ENCODE measurements at places on chromosomes 4 and X.

GRCh38 chrX:49172280-49172780 lies 632 bp downstream of the PLP2 start:
- DNase-seq = peak; percentile 50

GRCh38 chr4:21848021-21848420 lies 100.6 kb downstream of the KCNIP4 start:
- no peak for DNase-seq

DNA sequence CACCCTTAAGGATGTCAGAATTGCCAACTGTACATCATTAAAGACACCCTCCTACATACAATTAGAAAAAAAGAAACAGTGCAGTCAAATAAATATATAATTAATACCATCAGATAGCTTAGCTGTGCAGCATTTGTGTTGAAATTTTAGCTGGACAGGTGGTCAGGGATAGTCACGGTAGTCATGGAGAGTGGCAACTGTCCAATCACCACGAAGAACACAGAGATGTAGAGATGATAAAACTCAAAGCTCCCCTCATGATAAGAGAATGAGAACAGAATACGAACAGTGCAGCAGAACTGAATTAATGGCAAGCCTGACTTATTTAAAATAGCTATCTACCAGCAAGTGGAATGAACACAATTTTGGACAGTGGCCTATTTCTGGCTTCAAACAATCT lies 27.2 kb downstream of the SLC39A8 start:
- peak; percentile 16 for DNase-seq

- no peak for DNase-seq
Observed at GRCh38 chr4:41323706-41324105, 67.0 kb downstream of the UCHL1 start.

- no peak for DNase-seq
Observed at GRCh38 chrX:136193771-136194170, 46.4 kb downstream of the FHL1 start.

DNA sequence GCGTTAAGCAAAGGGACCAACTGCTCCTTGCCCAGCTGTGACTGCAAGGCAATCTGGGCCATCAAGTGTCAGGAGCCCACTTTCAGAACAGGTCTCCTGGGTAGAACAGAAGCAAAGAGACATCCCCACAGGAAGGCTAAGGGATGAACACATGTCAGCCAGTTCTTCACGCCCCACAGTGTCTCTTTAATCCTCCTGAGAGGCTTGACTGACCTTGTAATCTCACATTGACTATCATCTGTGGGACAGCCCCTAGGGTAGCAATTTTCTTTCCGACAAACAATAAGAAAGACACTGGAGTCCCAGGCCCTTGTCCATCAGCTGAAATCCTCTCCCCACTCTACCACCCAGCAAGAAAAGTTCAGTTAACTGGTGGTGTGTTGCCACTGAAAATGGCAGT lies 1.0 kb downstream of the CHRDL1 start:
- DNase-seq = no peak

DNA sequence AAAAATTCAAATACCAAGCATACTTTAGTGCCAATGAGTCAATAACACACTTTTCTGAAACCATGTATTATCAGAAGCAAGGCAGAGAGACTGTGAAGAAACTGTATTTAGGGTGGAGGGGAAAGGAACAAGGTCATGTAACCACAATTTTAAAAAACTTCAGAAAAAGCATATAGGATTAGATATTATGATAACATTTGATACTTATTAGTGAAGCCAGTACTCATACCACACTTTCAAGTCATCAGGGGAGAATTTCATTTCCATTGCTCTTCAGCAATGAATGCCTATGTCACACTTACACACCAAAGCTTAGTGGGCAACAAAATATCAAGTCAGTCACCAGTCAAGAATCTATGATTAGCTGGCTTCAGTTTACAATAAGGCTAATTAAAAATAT lies 602.2 kb downstream of the IL15 start:
- no peak for DNase-seq

DNA sequence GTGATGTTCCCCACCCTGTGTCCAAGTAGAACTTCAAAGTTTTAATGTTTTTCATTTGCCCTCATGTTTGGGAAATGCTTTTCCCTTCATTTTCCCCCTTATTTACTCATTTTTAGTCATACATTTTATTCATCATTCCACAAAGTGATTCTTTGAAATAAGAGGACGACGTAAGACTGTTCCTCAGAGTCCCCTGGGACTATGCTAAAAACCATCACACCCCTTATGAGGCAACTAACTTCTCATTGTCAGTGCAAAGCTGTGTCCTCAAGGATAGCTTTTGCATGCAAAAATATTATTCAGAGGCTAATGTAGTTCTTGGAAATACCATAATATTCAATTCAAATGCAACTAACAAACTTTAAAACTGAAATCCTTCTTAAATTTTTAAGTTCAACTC lies 14.8 kb upstream of the ADGRG2 start:
- DNase-seq = no peak

DNA sequence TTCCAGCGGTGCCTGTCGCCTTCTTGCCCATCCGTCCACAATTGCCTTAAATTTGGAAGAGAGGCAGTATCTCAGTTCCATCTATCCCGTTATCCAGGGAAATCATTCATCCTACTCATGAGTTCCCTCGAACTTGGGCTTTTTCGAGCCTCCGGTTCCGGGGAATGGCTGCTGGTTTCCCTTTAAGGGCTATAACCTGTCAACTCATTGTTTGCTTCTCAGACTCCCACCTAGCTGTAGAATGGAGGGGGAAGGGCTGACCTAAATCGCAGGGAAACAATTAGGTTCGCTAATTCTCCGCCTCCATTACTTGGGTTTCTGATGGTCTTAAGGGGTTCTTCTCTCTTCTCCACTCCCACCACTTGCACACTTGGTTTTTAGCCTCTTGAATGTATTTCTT lies 1.2 kb downstream of the UCHL1 start:
- peak; percentile 11 for DNase-seq

DNA sequence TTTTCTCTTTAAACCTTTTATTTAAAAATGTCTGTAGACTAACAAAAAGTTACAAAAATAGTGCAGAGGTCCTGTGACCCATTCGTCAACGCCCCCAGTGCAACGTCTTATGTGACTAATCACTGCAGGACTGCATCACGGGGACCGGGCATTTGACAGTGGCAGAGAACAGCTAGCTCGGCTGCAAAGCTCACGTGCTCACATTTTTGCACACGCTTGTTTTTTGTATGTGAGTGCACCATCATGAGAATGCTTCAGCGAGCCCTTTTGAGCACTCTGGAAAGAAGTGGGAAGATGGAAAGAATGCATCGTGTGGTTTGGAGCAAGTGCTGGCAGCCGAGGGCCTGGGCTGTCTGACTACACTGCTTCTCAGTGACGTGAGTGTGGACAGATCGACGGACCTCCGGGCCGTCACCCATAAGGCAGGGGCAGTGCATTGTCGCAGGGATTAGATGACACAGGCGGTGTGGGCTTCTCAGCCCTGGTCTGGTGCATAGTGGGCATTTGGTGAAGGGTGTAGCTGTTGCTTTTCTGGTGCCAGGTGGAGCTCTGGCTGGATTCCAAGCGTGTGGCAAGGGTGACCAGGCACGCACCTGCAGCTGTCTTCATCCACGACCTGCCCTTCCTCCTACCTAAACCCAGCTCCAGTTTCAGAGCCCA lies 17.7 kb downstream of the SPON2 start:
- no peak for DNase-seq

GRCh38 chr4:130044788-130045531 lies 949.0 kb downstream of the C4orf33 start:
- no peak for DNase-seq

DNA sequence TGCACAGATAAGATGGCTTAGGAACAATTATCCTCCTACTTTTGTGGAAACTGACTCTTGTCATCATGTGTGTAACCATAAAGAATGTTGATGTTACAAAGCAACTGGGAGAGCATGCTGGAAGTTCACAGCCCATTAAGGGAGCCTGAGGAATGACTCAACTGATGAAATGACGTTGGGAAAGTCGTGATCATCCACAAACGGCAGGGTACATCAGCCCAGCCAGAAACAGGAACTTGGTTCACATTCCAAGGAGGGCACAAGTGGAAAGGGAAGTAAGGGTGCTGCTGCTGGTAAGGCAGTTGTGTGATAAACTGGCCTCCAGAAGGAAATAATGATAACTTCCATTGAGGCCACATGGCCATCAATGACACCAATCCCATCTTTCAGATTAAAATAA lies 6.7 kb downstream of the TEC start:
- no peak for DNase-seq

GRCh38 chr4:15427161-15427560 lies 672 bp upstream of the C1QTNF7 start:
- DNase-seq = no peak

GRCh38 chr4:7390336-7390735 lies 44.4 kb downstream of the PSAPL1 start:
- no peak for DNase-seq

DNA sequence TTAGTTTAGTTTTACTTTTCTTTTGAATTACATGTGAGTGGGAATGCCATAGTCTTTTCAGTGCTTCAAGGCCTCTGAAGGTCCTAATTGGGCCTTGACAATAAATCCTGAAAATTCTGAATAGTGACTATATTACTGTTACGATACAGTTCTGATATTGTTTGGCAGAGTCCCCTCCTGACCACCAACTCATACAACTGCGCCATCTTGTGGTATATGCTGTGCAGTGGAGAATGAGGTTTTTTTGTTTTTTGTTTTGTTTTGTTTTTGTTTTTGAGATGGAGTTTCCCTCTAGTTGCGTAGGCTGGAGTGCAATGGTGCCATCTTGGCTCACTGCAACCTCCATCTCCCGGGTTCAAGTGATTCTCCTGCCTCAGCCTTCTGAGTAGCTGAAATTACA lies 56.6 kb upstream of the CHRDL1 start:
- no peak for DNase-seq

- DNase-seq = no peak
Observed at GRCh38 chr4:87511500-87511899, 17.7 kb downstream of the SPARCL1 start.

GRCh38 chr4:114807759-114808404 lies 209.3 kb downstream of the UGT8 start:
- no peak for DNase-seq

DNA sequence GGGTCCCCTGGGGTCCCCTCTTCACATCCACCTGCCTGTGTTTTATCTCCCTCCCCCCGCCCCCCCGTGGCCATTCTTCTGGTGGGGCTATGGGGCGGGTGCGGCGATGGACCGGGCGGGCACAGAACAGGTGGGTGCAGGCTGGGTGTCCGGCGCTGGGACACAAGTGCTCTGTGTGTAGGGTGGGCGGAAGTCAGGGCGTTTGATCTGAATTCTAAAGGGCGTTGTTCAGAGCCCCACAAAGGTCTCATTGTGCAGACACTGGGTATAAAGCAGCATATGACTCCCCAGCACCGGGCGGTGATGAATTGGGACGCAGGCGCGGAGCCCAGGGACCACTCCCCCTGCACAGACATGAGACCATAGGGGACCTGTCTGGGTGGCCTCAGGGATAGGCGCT lies at the start of gene GJB1:
Gene GJB1 (plus strand): TSS at position 296 of the 400 bp plus-strand sequence. CDS start 484 bp downstream, outside the sequence.
- DNase-seq = no peak

GRCh38 chr4:54837576-54838140 lies 179.9 kb downstream of the KIT start:
- DNase-seq = no peak

GRCh38 chr4:4693258-4693657 lies 151.4 kb upstream of the STX18 start:
- DNase-seq = no peak

DNA sequence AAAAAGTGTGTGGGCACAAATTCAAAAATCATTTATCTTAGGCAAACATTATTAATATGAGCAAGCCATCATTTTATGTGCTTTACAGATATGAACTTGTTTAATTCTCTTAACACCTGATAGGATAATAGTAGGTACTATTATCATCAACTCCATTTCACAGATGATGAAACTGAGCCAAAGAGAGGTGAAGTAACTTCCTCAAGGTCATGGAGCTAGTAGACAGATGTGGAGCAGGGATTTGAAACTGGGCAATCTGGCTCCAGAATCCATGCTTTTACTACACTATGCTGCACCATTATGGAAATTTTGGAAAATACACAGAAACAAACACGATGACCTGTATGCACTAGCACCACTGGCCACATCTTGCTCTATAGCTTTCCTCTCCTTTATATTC lies 1.0 kb upstream of the PIN4 start:
- DNase-seq = no peak

GRCh38 chrX:101736651-101737050 lies 77.0 kb upstream of the ARMCX2 start:
- no peak for DNase-seq

GRCh38 chr4:87857789-87858188 lies 25.0 kb downstream of the MEPE start:
- no peak for DNase-seq

DNA sequence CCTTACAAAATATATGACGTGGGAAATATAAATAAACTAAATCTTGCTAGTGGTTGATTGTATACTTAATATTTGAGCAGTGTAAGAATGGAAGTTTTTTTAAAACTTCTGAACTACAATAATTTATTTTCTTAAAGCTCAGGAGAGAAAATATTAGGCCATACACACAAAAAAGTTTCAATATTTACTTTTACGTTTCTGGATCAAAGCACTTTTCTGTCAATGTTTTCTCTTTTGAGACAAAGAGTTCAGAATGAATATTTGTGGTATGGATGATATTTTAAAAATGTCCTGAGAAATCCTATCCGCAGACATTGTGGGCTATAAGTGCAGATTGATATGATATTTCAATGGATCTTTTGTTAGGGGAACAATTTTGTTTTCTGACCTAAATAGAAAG lies 109.9 kb downstream of the TLL1 start:
- no peak for DNase-seq
